ENCODE measurements at places on chromosomes 5 and 9. TPM values are rescaled to one million over a fixed set of nuclear protein-coding genes. Genes with fewer than 3 reads are reported as not detected.

Gene PCDHAC2
- not detected for total RNA-seq

Gene BICD2
- 25.2 TPM for total RNA-seq

Gene CARD9
- total RNA-seq, result 1.4 TPM

Gene NACC2
- 11.3 TPM for total RNA-seq

Gene MLANA
- total RNA-seq, result not detected

Gene PITX1
- total RNA-seq, result not detected

DNA sequence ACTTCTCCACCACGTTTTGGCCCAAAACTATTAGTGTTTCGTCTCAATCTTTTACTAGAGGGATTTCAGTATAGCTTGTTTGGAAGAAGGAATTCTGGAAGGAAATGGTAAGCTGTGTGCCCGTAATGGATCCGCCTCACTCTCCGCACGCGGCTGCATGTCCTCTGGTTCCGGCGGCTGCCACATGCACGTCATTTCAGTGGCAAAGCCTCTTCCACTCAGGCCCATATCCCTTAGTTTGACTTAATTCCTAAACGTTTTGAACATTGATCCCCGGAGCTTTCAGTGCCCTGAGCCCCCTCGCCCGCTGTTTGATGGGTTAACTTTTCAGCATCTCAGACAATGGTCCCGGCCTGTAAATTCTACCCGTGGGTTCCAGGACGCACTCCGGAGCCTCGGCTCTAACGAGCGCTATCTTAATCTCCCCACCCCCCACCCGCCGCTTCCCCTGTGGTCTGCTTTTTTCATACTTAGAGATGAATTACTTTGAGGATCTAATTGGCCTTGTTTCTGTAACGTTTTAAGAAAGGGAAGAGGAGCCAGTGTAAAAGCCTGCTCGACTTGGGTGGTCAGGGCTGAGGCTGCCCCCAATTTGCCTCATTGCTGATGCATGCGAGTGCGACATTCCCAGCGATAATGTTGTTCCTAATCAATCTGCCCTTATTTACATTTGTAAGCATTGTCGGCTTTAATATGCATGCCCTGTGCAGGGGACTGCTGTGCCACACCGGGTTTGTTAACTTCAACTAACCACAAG lies 4.6 kb downstream of the PTCH1 start:
- peaks cover 4% of the 10 kb centered on the region for H3K27me3 ChIP-seq
- peaks cover 20% of the 10 kb centered on the region for H3K4me1 ChIP-seq
- no peaks in the 10 kb centered on the region for H3K36me3 ChIP-seq
- DNase-seq, result no peak
- no peak overlapping the region for H3K4me3 ChIP-seq
- no peak overlapping the region for H3K27ac ChIP-seq

DNA sequence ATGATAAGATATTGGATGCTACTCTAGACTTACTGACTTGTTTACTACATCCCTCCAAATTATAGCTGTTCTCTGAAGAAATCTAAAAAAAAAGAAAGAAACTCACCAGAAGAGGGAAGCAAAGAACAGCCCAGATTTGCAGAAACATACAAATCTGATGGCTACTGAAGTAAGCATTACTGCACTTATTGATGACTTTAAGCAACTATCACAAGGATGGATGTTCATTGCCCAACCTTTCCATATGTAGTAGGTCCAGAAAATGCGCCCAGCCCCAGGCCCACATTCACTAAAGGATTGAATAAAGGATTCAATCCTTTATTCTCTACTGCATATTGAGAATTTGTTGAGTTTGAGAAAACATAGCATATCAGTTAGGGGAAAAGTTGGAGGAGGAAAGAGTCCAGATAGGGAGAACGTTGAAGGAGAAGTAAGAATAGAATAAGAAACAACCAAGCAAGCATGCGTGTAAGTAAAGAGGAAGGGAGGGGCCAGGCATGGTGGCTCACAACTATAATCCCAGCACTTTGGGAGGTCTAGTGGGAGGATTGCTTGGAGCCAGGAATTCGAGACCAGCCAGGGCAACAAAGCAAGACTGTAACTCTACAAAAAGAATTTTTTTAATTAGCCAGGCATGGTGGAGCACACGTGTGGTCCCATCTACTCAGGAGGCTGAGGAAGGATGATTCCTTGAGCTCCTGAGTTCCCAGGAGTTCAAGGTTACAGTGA lies 33.8 kb upstream of the DTWD2 start:
- H3K27ac ChIP-seq, result no peak overlapping the region
- H3K27me3 ChIP-seq, result no peaks in the 10 kb centered on the region
- no peaks in the 10 kb centered on the region for H3K4me1 ChIP-seq

DNA sequence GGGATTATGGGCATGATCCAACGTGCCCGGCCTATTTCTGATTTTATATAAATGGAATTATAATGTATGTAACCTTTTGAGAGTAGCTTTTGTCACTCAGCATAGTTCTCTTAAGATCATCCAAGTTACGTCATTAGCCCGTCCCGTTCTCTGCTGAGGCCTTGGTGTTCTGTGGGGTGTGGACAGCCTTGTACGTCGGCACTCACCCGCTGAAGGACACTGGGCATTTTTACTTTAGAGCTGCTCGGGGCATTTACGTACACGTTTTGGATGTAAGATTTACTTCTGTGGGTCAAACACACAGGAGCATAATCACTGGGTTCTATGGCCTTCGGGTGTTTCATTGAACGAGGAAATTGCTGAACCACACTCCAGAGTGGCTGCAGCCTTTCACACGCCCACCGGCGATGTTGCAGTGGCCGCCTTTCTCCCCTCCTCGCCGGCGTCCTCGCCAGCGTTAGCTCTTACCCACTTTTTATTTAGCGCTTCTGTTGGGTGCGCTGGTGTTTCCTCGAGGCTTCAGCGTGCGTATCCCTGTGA lies 101.8 kb downstream of the EHMT1 start:
- no peaks in the 10 kb centered on the region for H3K27me3 ChIP-seq
- H3K36me3 ChIP-seq, result peaks cover 17% of the 10 kb centered on the region
- DNase-seq, result no peak
- no peak overlapping the region for H3K4me3 ChIP-seq

- DNase-seq, result no peak
- no peaks in the 10 kb centered on the region for H3K4me1 ChIP-seq
- H3K27ac ChIP-seq, result no peak overlapping the region
- no peaks in the 10 kb centered on the region for H3K27me3 ChIP-seq
- H3K4me3 ChIP-seq, result no peak overlapping the region
Observed at GRCh38 chr5:143454936-143455516, 51.5 kb upstream of the NR3C1 start.

DNA sequence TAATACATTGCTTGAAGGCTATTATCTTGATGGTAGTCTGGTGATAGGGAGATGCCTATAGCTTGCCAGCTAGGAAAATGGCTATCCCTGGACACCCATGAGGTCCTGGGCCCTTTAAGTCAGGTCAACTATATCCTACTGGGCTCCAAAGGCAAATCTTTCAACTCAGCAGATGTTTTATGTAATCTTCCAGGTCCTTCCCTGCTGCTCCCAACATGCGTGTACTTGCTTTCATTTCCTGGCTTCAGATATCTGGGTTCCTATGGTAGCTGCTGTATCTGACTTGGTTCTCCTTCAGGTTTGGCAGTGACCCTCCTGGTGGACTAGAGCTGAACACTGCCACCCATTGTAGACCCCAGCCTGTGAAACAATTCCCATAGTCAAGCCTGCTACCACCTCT lies 32.4 kb upstream of the GAS1 start:
- H3K27ac ChIP-seq, result no peak overlapping the region
- peaks cover 6% of the 10 kb centered on the region for H3K27me3 ChIP-seq
- no peaks in the 10 kb centered on the region for H3K36me3 ChIP-seq

- H3K4me3 ChIP-seq, result no peak overlapping the region
- H3K4me1 ChIP-seq, result peaks cover 10% of the 10 kb centered on the region
- peaks cover 10% of the 10 kb centered on the region for H3K27me3 ChIP-seq
- DNase-seq, result no peak
- no peaks in the 10 kb centered on the region for H3K36me3 ChIP-seq
- H3K27ac ChIP-seq, result no peak overlapping the region
Observed at GRCh38 chr5:159917994-159918393, 1.7 kb downstream of the ADRA1B start.

DNA sequence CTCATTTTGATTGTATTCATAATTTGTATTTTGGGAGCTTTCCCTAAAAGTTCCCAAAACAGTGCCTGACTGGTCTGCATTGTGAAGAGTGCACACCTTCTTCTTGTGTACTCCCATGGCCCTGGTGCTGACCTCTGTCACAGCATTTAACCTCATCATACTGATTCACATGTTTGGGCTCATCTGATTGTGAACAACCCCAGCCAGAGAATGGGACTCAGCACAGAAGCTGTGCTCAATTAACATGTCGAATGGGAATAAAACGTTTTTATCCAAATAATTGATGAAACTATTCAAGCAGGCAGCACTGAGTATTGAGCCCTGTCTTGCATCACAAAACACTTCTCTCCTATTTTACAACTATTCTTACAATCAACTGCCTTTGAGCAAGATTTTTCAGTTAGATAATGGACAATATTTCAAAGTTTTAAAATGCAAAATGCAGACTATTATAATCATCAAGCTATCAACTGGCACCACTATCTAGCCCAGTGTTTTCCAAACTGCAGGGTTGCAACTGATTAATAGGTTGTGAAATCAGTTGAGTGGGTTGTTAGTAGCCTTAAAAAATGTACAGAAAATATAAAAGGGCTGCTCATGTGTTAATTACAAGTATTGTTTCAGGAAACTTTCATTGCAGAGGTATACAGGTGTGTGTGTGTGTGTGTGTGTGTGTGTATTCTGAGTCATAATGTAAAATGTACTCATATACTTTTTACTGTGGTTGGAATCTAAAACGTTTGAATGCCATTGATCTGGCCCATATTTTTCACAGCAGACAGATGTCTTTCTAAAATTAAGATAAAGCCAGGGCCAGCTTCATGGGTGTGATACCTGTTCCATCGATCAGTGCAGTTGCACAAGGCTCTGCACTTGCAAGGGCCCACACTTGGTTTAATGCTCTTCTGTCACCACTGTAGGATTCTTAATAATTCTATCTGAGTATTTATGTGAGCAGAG lies 190.5 kb downstream of the PIK3R1 start:
- no peaks in the 10 kb centered on the region for H3K36me3 ChIP-seq
- no peak for DNase-seq
- peaks cover 6% of the 10 kb centered on the region for H3K4me1 ChIP-seq
- no peaks in the 10 kb centered on the region for H3K27me3 ChIP-seq

DNA sequence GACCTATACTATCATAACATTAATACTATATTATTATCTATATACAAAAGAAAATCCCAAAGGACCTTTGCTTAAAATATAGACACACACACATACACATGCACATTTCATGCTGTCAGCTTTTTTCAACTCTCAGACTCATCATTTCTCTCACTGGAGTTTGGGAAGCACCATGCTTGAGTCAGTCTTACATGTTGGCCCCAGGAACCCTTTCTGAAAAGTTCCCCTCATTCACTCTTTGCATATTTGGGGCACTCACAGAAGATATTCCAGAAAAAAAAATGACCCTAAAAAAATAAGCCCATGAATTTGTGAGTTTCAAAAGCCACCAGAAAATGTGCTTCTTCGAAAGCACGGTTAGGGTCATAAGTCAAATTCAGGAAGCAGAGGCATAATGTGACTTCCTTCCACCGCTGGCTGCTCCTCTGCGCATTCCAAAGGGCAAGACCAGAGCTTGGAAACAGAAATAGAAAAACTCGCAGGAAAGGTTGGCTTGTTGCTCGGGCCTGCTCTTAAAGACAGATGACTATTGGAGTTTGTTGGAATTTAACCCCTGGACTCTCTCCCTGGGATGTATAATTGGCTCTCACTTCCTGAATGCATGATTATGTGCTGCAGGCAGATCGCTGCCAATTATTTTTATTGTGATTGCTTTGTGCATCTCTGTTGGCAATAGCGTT lies 129.7 kb upstream of the IQGAP2 start:
- no peaks in the 10 kb centered on the region for H3K36me3 ChIP-seq
- DNase-seq, result no peak
- no peak overlapping the region for H3K4me3 ChIP-seq
- no peaks in the 10 kb centered on the region for H3K27me3 ChIP-seq

DNA sequence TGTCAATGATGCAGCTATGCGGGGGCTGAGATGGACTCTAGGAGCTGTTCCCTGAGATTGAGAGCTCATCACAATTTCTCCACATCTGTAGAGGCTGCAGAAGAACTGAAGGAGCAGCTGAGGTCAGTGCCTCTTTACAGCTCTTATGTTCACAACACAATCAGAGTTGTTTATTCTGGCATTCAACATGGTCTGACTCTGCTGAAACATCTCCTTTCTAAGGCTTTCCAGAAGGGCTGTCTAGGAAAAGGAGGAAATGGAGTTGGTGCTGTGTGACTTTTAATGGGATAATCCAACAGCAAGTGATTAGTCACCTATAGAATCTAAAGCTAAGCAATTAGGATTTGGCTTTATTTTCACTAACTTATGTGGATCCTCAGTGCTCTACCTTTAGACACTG lies 6.0 kb downstream of the POU5F2 start:
- H3K36me3 ChIP-seq, result peaks cover 2% of the 10 kb centered on the region
- H3K4me3 ChIP-seq, result no peak overlapping the region
- no peak overlapping the region for H3K27ac ChIP-seq
- H3K4me1 ChIP-seq, result no peaks in the 10 kb centered on the region

- no peak overlapping the region for H3K27ac ChIP-seq
- DNase-seq, result no peak
- peaks cover 14% of the 10 kb centered on the region for H3K36me3 ChIP-seq
- no peak overlapping the region for H3K4me3 ChIP-seq
- peaks cover 5% of the 10 kb centered on the region for H3K4me1 ChIP-seq
Observed at GRCh38 chr9:133037775-133038515, 7.1 kb downstream of the GTF3C5 start.

DNA sequence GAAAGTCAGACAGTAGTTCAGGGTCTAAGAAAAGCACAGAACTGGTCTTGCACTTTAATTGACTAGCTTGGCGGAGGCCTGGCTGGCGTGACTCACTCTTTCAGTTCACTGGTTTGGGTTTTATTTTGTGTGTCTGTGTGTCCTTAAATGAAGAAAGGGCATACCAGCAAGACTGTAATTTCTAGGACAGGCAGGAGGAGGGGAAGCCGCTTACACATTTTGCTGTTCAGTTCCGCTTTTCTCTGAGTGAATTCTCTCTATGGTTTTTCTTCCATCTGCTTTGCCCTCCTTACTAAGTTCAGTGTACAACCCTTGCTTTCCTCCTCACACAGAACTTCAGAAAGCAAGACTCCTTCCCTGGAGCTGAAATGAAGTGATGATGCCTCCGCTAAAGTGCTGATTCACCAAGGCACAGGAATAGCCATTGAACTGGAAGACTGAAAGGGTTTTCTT lies 150.8 kb downstream of the MEF2C start:
- H3K27me3 ChIP-seq, result no peaks in the 10 kb centered on the region
- H3K4me1 ChIP-seq, result no peaks in the 10 kb centered on the region

DNA sequence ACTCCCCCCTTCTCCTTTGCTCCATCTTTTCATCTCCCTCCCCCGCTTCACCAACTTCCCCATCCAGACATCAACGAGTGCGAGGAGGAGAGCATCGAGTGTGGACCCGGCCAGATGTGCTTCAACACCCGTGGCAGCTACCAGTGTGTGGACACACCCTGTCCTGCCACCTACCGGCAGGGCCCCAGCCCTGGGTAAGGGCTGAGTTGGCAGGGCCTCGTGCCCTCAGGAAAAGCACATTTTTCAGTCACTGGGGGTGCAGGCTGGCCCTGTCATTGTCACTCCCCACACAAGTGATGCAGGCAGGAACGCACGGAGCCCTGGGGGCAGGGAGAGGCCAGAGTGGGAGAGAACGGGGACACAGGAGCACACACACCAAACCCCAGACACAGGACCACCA lies 12.4 kb upstream of the ASS1 start:
- no peak for DNase-seq
- H3K36me3 ChIP-seq, result no peaks in the 10 kb centered on the region
- peaks cover 82% of the 10 kb centered on the region for H3K27me3 ChIP-seq
- no peak overlapping the region for H3K4me3 ChIP-seq

GRCh38 chr9:118281772-118282171 lies 577.6 kb downstream of the TLR4 start:
- H3K27ac ChIP-seq, result no peak overlapping the region
- H3K4me1 ChIP-seq, result no peaks in the 10 kb centered on the region

Data from T-cell (primary cell).